Activated CD8-positive, alpha-beta memory T cell treated with anti-CD3 and anti-CD28 coated beads, Interleukin-2, amount 50 U/mL, for 4 hours (primary cell): ENCODE measurements at places on chromosomes 7 and 10.

- DNase-seq: no peak
These were observed 145.2 kb downstream of the AUTS2 start for GRCh38 chr7:69743436-69743835.

- DNase-seq: no peak
These were observed 85.5 kb downstream of the TAF3 start for GRCh38 chr10:7903851-7904250.

DNA sequence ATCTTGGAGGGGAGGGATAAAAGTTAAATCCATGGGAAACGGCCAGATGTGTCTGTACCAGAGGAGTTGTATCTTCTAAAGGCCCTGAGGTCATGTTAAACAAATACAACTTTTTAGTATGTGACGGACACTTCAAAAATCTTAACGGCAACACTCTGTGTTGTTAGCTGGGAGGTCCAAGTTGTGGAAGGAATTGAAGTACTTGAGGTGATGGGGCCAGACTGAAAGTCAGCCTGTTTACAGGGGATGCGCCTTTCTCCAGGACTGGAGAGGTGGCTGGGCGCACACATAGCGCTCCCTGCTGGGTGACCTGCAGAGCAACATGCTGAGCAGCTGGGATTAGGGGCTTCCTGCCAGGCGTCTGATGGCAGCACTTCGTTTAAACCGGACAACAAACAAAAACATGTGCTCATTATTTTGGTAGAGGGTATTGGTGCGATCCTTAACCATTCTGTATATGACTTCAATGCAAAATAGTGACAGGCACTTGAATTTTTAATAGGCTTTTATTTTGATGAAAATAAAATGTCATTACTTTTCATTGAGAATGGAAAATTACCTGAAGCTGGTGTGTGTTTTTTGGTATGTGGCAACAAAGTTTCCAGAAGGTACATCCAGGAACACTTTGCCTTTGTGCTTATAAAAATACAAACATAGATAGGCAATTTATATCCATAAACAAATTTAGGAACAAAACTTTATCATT, 198.2 kb downstream of the MLLT10 start:
- DNase-seq: peak; percentile 32

- no peak for DNase-seq
These were observed 17.4 kb upstream of the BAIAP2L1 start for GRCh38 chr7:98418271-98418635.

DNA sequence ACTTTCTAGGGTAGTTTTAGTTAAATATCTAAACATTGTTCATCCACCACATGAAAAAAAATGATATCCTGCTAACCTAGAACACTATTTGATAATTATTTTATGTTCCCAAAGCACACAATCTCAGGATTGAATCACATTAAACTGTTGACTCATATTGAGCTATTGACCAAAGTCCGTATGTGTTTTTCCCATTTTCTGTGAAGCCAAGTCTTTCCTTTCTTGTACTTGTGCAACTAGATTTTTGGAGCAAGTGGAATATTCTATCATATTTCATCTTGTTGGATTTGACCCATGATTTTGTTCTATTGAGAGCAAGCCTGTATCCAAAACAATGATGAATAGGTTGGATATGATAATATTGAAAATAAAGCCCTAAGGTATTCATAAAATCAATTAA, 164.6 kb downstream of the SKAP2 start:
- DNase-seq: no peak

- DNase-seq: no peak
These were observed 125.2 kb upstream of the CARD11 start for GRCh38 chr7:3168869-3169268.

- DNase-seq: no peak
These were observed 106.1 kb upstream of the SP8 start for GRCh38 chr7:20892776-20893175.

GRCh38 chr10:96235326-96236089, 35.9 kb downstream of the BLNK start:
- DNase-seq: no peak

DNA sequence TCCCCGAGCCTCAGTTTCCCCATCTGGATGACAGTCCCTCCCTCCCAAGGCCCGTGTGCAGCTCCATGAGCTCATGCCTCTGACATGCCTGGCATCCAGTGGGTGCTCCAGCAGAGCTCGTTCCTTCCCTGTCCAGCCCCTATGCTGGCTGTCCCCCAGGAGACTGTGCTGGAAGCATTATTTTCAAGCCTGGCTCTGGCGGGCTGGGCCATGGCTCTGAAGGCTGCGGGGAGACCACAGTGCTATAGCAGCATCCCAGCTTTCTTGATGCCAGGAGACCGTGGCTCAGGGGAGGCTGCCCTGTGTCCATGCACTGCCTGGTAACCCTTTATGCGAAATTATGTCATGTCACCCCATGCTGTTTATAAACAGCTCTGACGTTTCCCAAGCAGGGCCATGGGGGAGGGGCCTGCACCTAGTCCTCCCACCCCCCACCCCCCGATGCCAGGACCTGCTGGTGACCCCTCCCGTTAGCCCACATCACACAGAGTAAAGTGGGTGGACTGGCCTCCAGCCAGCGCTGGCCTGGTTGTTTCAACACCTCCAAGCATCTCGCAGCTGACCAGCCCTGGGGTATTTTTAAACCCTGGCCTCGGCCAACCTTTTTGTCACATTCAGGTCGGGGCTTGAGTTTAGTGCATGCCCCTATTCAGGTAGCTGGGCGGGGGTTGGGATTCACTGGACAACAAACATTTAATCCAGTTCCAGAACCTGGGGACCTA, 105.9 kb upstream of the ZNF716 start:
- DNase-seq: no peak

DNA sequence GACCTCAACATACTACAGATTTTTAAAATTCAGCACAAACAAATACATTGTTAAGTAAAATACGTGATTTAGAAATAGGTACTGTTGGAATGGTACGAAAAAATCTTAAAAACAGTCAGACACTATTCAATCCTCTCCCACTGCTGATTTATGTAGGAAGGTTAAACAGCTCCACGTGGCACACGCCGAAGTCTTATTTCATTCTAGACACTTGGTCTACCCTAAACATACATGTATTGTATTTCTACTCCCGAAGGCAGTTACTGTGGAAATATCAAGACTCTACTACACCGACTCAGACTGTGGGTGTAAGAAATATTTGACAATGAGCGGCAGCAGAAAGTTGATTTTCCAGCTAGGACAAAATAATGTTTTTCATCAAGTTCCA, 130.6 kb downstream of the MPP7 start:
- DNase-seq: no peak

DNA sequence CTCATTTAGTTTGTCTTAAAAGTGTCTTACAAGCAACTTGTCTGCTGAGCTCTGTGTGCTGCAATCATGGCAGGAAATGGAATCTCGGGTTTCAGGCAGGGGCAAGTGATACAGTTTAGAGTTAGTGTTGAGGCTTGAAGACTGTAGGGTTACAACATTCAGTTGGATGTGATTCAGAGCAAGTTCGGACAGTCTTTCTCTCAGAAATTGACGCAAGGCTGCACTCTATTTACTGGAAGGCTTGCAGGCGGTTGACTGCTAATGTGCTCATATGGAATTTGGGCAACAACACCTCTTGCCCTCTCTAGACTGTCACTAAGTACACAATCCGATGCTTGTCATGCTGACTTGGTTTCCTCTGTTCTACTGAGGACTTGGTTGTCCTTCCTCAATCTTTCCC, 161.7 kb upstream of the BMPER start:
- no peak for DNase-seq

GRCh38 chr10:124362568-124362967, 56.2 kb downstream of the OAT start:
- DNase-seq: no peak

- no peak for DNase-seq
These were observed 4.2 kb upstream of the PILRA start for GRCh38 chr7:100369105-100369504.
